ENCODE measurements at places on chromosomes 6 and 20. TPM values are rescaled to one million over a fixed set of nuclear protein-coding genes. Genes with fewer than 3 reads are reported as not detected.

The MAPK13 gene
- 60.7 TPM for polyA plus RNA-seq

The EPHA7 gene
- polyA plus RNA-seq = not detected

The HSPA1L gene
- 4.2 TPM for polyA plus RNA-seq

The IL20RA gene
- not detected for polyA plus RNA-seq

The REPS1 gene
- polyA plus RNA-seq = 23.5 TPM

The DLL1 gene
- not detected for polyA plus RNA-seq

The PCK1 gene
- polyA plus RNA-seq = not detected

The COL9A1 gene
- not detected for polyA plus RNA-seq

The CABLES2 gene
- polyA plus RNA-seq = 0.93 TPM

The SMLR1 gene
- polyA plus RNA-seq = not detected

The SLC12A5 gene
- not detected for polyA plus RNA-seq

The VARS1 gene
- 27.1 TPM for polyA plus RNA-seq

The SLC4A11 gene
- not detected for polyA plus RNA-seq

The TREML2 gene
- polyA plus RNA-seq = 1.7 TPM

The OTOR gene
- polyA plus RNA-seq = not detected

The FAM162B gene
- not detected for polyA plus RNA-seq

DNA sequence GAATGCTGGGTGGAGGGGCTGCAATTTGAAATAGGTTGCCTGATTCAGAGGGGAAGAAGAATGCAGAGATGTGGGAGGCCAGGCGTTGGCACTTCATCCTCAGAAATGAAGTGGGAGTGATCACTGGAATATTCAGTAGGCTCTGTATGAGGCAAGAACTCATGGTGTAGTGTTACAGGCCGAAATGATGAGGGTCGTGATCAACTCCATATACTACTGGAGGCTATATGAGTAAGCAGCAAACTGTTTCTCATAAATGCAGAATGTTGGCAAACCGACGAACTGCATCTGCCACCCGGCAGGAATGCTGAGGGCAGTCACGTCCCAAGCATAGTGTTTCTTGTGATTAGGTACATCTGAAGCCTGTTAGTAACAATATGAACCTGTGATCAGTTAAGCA is 12.7 kb downstream of the KCNS1 start:
- DNase-seq = no peak

DNA sequence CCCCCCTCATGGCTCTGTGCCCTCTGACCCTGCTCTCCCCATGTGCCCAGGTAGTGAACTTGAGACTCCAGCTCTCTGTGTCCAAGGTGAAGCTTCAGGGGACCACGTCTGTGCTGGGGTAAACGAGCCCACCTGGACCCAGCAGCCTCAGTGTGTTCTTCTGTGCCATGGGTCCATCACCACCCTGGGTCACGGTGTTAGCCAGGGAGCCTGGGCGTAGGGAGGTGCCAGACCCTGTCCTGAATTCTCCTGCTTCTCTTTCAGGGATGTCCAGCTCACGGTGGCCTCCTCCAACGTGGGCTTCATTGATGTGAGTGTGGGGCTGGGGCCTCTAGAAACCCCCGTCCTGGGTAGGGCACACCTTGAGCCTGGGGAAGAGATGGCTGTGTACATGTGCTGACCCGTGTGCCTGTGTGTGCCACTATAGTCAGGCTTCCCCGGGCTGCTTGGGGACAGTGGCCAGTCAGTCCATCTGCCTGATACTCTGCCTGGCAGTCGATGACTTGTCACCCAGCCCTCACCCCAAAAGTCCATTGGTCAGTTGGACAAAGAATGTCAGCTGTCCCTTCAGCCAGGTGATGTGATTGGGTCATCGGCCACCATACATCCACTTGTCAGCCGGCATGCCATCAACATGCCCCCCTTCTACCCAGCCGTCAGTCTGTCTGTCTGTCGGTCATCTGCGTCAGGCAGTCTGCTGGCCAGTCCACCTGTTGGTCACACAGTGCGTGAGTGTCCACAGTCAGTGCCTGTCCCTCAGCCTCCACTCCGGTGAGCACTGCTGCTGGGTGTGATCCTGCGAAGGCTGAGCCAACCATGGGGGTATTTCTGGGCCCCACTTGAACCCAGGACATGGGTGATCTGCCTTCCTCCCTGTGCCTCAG is 10.9 kb upstream of the BPIFB6 start:
- DNase-seq = no peak

DNA sequence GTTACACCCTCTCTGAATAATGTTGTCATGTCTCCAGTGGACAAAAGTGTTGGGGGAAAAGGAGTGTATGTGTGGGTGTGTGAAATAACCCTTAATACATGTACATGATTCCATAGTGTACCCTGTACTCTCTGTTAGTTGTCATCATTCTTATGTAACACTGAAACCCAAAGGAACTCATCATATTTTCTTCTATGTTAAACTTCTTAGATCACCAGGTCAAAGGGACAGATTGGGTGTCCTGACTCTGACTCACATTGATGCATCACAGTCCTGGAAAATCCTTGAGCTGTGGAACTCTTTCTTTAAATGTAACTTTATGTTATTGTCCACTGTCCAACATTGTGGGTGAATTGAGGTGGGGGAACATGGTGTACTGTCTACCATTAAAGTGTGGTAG is 350.5 kb downstream of the DHX35 start:
- no peak for DNase-seq

- no peak for DNase-seq
Measured at GRCh38 chr20:63540417-63541186, 3.4 kb upstream of the PTK6 start.

- DNase-seq = no peak
Measured at GRCh38 chr6:88167352-88167937, 1.3 kb upstream of the CNR1 start.

DNA sequence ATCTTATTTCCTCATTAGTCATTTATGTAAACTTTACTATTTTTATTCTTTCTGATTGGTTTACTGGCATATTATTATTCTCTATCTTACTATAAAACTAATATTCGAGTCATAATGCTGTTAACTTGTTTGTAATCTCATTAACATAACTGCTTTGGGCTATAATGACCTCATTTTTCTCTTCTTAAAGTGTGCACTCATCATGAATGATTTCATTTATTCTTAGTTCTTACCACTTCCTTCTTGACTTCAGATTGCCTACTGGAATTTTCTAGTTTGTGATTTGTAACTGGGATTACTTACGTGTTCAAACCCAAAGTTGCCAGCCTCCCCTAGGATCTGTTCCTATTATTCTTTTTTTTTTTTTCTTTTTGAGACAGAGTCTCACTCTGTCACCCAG is 91.8 kb upstream of the TNFAIP3 start:
- no peak for DNase-seq

GRCh38 chr20:44768256-44768655 is 22.6 kb downstream of the KCNK15 start:
- no peak for DNase-seq

DNA sequence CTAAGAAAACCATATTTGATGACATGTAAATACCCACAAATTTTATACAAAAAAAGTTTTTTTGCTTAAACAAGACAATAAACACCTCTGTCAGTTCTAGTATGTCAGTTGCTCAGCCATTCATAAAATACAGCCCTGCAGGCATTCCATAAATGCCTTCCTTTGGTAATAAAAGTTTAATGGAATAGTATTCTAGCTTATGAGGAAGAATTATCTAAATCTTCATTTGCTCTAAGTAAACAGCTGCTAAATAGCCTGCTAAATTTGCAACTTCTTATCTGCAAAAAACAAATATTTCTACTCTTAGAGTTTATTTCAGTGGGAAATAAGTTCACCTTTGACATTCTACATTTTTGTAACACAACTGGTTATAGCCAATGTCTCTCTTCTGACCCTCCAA is 108.8 kb downstream of the SMLR1 start:
- no peak for DNase-seq

DNA sequence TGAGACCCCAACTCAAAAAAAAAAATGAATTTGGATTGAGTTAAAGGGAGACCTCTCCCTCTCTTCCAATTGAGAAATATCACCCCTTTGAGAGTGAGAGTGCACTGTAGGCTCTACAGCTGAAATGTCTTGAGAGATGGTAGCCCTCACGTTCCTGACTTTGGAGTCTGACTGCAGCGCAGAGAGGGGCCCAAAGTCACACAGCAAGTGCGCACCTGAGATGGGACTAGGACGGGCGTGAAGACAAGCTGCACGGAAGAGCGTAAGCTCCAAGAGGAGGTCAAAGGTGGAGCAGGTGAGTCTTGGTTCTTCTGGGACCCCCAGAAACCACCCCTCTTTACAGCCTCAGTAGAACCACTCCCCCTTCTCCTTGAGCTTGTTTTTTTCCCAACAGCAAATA is 643 bp downstream of the SLA2 start:
- DNase-seq = no peak

GRCh38 chr20:24448170-24448569 is 21.3 kb upstream of the SYNDIG1 start:
- no peak for DNase-seq

- DNase-seq = no peak
Measured at GRCh38 chr6:163679753-163680152, 265.2 kb downstream of the QKI start.

- DNase-seq = no peak
Measured at GRCh38 chr6:129845696-129846095, 15.4 kb downstream of the TMEM244 start.

- DNase-seq = no peak
Measured at GRCh38 chr6:41132254-41132653, 21.9 kb downstream of the TREML1 start.

DNA sequence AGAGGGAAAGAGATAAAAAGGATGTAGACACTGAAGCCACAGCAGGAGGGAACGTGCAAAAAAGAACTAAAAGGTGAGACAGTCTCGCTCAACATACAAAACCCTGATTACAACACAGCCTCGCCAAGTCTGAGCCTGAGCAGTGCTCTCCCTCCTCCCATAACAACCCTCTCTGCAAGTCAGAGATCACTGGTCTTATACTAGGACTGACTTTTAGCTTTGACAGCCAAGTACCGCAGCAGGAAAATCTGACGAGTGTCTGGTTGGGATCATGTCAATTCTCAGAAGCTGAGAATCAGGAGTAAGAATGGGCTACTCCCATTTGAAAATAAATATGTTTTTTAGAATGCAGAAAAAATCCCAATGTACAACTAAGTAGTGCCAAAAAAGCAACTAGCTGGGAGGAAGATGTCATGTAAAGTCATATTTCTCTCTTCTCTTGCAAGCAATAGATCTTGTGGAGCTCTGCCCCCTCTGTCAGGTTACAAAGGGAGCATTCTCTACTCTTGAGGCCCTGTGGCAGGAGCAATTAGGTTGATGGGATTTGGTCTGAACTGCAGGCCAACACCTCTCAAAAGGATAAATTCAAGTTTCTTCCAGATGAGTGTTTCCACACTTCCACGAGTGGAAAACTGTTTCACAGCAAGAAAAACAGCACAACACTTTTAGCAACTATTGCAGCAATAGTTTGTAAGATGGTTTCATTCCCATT is 118.9 kb upstream of the COL21A1 start:
- DNase-seq = no peak

- no peak for DNase-seq
Measured at GRCh38 chr6:163897669-163898068, 483.2 kb downstream of the QKI start.

GRCh38 chr6:44278315-44278714 is 8.1 kb downstream of the TMEM151B start:
- DNase-seq = no peak

DNA sequence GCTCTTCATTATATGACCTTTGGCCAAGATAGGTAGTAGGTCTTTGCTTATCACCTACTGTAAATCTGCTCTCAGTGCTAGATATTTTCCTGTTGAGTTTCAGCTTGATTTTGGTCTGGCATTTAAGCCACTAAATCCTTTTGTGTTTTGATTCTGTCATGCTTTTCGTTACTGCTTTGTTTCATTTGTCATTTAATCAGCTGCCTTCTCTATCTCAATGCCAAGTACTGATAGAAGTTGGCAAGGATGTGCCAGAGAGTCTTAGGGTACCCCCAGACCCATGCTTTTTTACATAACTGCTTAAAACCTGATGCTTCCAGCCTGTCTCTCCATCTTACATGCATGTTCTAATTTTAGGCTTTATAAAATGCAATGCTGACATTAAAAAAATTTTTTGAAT is 300.1 kb upstream of the SASH1 start:
- no peak for DNase-seq

- DNase-seq = no peak
Measured at GRCh38 chr6:24228681-24229255, 102.8 kb downstream of the NRSN1 start.

GRCh38 chr6:39706819-39707335 is 18.3 kb downstream of the KIF6 start:
- DNase-seq = no peak

GRCh38 chr6:160967833-160968232 is 23.7 kb upstream of the MAP3K4 start:
- no peak for DNase-seq

- no peak for DNase-seq
Measured at GRCh38 chr20:42193119-42193518, 574.9 kb upstream of the CHD6 start.

GRCh38 chr20:56582542-56582941 is 46.6 kb upstream of the TFAP2C start:
- no peak for DNase-seq

DNA sequence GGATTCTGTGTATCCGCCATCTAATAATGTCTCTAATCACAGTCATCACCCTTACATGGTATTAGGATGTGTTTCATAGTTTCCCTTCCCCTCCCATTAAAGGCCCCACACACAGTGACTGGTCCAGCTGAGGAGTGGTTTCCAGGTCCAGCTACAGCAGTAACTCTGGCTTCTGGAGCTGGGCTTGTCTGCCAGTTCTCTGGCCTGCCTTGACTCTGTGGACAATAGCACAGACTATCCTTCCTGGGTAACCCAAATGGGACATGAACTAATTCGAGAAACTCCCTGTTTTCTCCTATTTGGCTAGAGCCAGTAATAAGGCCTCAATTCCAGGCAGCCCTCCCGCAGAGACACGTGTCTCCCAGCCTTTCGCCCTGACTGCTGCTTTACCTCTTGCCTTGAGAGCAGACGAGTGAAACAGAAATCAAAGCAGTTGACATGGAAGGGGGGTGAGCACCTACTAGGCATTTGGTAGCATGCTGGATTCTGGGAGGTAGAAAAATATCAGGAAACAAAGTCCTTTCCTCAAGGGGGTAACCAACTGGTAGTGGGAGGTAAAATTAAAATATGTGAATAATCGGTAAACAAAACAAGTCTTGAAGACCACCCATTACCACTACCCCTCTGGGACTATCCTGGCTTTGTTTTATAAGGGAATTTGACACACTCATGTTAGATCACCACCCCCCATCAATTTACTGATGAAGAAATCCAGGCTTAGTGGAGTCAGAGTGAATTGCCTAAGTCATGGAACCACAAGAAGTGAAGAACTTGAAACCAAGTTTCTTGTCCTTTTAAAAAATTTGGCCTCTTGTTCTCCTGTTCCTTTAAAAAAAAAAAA is 1.2 kb downstream of the TRAF3IP2 start:
- DNase-seq = no peak

GRCh38 chr20:11144114-11144950 is 470.5 kb upstream of the JAG1 start:
- no peak for DNase-seq

DNA sequence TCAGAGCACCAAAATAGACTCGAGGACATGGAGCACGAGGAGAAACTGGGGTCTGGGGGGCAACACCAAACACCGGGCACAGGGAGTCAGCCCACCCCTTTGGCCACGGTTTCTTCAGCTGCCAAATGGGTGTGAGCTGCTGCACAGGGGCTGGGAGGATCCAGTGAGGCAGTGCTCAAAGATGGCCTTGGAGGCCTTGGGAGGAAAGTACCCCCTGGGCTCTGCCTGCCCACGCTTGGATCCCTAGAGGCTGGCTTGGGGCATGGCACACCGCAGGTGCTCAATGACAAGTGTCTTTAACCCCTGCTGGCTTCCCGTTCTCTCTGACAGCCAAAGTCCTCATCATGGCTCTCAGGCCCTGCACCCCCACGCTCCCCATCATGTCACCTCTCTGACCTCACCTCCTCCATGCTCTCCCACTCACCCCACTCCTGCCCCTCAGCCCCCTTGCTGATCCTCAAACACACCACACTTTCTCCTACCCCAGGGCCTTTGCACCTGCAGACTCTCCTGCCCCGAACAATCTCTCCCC is 190.3 kb downstream of the ANKRD60 start:
- DNase-seq = no peak

All from CD4-positive, CD25-positive, alpha-beta regulatory T cell (primary cell).